Activated naive CD8-positive, alpha-beta T cell treated with anti-CD3 and anti-CD28 coated beads for 36 hours (primary cell): ENCODE measurements at places on chromosomes 1 and 21. TPM values are rescaled to one million over a fixed set of nuclear protein-coding genes. Genes with fewer than 3 reads are reported as not detected.

DNA sequence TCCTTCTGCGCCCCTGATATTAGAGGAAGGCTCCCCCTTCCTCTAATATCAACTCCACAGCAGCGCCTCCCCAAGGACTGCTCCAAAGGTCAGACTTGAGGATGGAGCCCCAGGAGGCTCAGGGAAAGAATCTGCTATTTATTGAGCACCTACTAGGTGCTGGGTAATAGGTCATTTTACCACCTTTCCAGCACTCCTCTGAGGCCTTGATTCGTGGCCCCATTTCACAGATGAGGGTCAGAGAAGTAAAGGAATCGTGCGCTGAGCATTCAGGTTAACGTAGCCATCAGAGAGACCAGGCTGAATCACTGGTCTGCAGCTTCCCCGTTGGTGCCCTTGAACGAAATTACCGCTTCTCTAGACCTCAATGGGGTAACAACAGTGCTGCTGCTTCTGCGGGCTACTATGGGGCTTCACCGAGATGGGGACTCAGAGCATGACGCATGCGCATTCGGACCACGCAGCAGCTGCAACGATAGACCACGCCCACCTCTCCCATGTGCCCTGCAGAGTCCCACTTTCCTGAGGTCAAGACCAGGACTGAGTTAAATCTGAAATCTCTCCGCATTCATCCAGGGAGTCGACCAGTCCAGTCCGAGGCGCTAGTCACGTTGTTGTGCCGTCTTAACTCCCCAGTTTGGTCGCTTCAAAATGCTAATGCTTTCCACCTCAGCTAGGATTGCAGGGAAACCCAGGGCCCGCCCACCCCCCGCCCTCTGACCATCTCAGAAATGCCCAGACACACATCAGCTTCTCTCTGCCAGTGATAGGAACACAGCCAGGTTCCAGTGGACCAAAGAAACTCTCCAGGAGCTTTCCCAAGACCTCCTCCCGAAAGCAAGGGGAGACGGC is 12.9 kb downstream of the CAMK2N1 start:
- peak; percentile 35 for DNase-seq

The AADACL3 gene
- total RNA-seq = not detected

GRCh38 chr1:12760256-12760795 is 13.2 kb upstream of the PRAMEF12 start:
- no peak for DNase-seq

- DNase-seq = no peak
These were observed 196.9 kb upstream of the TMEM51 start for GRCh38 chr1:14956579-14957195.

DNA sequence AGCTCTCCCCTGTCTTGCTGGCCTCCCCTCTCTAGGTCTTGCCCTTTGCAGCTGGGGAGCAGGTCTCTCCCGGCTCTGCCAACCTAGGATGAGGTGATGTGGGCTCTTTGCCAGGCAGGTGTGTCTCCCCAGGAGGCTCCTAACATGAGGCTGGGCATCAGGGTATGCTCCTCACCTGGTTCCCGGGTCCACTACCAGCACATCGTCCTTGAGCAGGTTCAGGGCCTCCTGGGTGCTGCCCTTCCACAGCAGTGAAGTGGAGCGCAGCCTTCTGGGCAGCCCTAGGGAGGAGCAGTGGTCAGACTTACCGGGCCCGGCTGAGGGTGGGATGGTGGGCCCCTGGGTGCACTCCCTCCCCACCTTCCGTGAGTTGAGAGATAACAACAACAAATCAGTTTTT is 17.5 kb downstream of the LACTBL1 start:
- no peak for DNase-seq

GRCh38 chr1:236746785-236747184 is 48.3 kb upstream of the MTR start:
- no peak for DNase-seq

- no peak for DNase-seq
These were observed 142.6 kb downstream of the SLC35F3 start for GRCh38 chr1:234047123-234047522.

DNA sequence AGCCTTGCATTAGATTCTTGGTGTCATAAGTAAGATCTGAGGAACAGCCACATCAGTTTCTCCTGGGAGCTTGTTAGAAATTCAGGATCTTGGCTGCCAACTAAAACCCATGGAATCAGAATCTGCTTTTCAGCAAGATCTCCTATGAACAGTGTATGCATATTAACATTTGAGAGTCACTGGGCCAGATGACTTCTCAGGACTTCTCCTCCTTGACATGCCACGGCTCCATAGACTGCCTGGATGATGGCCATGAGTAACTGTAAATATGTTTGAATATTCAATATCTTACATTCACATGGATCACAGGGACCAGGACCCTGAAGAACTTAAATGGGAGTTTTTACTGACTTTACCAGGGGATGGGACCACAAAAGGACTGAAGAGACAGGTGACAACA is 148.0 kb downstream of the HHAT start:
- DNase-seq = no peak
